Activated T-helper 9 cell treated with anti-CD3 and anti-CD28 coated beads, Interleukin-2, amount 50 U/mL, for 16 hours (primary cell): ENCODE measurements at places on chromosomes 16 and 17.

GRCh38 chr16:75732871-75733270 is 6.6 kb upstream of the CPHXL start:
- no peak for DNase-seq

GRCh38 chr16:19582050-19582831 is 26.7 kb downstream of the VPS35L start:
- no peak for DNase-seq

- DNase-seq: no peak
These were observed 17.2 kb downstream of the ADAM11 start for GRCh38 chr17:44775838-44776621.

GRCh38 chr17:45775576-45776011 is 8.5 kb upstream of the CRHR1 start:
- DNase-seq: no peak

GRCh38 chr17:47276868-47277267 is 23.2 kb downstream of the ITGB3 start:
- DNase-seq: no peak

- no peak for DNase-seq
These were observed 818.6 kb downstream of the KCNJ2 start for GRCh38 chr17:70987867-70988340.

GRCh38 chr17:64534187-64534586 is 27.4 kb downstream of the CEP95 start:
- no peak for DNase-seq

DNA sequence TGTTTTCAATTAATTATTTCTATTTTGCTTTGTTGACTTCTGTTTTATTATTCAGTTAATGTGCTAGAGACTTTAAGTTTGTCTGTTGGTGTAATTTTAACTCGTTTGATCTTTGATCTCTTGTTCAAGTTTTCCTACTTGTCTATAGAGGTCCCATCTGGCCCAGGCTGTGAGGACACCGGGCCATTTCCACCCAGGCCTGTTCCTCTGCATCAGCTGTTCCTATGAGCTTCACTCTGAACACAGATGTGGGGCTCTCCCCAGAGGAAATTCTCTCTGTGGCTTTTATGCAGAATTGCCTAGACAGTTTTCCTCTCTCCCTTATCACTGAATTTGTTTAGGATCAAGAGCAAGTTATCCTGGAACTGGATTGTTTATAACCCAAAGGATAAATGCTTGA is 44.7 kb downstream of the MYO18A start:
- DNase-seq: no peak

DNA sequence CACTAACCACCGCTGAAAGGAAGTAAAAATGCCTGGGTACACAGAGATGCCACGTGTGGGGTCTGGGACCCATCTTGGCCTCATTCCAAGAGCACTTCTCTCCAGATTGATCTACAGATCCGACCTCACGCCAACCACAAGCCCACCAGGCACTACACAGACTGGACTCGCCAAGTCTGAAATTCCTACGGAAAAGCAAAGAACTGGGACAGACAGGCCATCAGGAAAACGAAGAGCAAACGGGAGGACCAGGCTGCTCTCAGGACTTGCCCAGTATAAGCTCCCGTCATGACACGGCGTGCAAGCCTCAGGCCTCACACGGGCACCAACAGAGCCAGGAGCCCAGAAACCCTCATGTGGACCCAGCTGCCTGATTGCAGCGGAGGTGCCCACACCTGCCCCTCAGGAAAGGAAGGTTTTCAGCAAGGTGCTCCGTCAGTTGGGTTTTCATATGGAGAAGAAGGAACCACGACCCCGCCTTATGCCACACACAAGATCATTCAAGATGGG is 20.1 kb upstream of the C16orf95 start:
- no peak for DNase-seq

DNA sequence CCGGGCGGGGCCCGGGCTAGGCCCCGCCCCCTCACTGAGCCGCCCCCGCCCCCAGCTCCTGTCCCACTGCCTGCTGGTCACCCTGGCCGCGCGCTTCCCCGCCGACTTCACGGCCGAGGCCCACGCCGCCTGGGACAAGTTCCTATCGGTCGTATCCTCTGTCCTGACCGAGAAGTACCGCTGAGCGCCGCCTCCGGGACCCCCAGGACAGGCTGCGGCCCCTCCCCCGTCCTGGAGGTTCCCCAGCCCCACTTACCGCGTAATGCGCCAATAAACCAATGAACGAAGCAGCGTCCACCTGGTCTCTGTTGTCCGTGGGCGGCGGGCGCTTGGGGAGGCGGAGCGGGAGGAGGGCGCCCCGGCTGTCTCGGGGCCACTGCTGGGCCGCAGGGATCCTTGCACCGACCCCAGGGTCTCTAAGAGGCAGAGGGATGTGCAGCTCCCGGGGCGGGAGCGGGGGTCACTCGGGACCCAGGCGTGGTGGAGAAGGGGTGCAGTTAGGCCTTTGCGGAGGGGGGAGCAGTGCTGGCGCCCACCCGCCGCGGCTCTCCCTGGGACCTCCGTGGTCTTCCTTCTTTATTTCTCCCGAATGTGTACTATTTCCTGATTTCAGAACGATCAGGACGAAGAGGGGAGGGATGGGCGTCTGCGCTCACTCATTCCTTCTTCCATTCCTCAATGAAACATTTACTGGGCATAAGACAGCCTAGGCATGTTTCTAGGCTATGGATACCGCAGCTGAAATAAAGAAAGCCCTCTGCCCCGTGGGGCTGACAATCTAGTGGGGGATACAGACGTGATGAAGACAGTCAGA is 2.0 kb downstream of the HBZ start:
- DNase-seq: no peak

GRCh38 chr16:2024032-2024420 is 2.7 kb upstream of the NHERF2 start:
- DNase-seq: no peak

GRCh38 chr17:38900978-38901656 is 24.3 kb upstream of the LASP1NB start:
- no peak for DNase-seq

- DNase-seq: no peak
These were observed 132.1 kb downstream of the HS3ST4 start for GRCh38 chr16:25823891-25824290.

- DNase-seq: no peak
These were observed 1.7 kb downstream of the TMEM170A start for GRCh38 chr16:75462806-75463205.

- DNase-seq: no peak
These were observed 5.0 kb upstream of the CCL8 start for GRCh38 chr17:34314279-34314678.

DNA sequence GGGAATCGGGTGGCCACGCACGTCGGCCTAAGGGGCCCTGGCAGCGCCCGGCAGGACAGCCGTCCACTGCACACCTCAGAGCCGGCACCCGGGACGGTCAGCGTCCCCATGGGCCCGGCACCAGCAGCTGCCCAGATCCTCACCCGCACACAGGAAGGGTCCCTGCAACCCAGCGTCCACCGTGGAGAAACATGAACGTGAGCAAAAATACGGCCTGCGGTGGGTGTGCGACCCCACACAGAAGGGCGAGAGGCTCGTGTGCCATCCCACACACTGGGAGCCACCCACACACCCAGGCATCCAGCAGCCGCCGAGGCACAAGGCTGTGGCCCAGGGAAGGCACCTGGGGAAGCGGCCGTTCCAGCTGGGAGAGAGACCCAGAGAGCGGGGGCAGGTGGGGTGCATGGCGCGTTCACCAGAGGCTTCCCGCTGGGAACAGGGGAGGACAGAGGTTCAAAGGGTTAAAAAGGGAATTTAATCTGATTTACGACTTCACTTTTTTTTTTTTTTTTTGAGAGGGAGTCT is 6.4 kb downstream of the PIEZO1 start:
- DNase-seq: no peak

DNA sequence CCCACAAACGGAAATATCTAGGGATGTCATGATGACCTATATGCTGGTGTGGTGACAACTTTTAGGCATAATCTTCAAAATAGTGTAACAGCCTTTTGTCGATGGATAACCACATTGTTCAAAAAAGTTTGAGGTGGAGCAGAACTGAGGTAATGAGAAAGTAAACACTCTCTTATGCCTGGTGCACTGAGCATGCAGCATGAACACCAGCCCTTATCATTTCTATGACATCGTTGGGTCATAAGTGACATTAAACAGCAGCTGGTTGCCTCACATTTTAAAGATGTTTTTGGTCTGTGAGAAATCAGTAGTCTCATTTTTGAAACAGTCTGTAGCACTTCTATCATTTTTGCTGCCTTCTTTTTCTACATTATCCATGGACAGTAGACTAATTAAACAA is 1.8 kb downstream of the KRT23 start:
- no peak for DNase-seq

GRCh38 chr17:18157354-18157985 is 26.2 kb upstream of the ALKBH5 start:
- no peak for DNase-seq

- no peak for DNase-seq
These were observed 82.8 kb downstream of the METRNL start for GRCh38 chr17:83162035-83162745.

DNA sequence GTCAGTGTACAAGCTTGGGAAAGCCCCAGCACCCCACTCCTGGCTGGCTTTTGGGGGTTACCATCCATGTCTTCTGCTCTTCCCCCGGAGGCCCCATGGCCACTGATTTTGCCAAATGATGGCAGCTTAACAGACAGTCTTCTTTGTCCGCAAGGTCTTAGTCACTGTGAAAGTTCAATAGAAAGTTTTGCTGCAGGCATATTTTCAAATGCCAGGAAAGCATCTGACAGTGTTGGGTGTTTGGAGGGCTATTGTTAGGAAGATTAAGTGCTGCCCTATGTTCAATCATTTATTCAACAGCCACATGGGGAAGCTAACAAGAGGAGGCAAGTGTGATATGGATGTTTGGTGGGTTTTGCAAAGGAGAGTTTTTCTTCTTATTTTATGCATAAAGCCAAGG is 122.4 kb downstream of the TOX3 start:
- no peak for DNase-seq

- no peak for DNase-seq
These were observed 57.5 kb upstream of the ARHGAP44 start for GRCh38 chr17:12731839-12732238.

DNA sequence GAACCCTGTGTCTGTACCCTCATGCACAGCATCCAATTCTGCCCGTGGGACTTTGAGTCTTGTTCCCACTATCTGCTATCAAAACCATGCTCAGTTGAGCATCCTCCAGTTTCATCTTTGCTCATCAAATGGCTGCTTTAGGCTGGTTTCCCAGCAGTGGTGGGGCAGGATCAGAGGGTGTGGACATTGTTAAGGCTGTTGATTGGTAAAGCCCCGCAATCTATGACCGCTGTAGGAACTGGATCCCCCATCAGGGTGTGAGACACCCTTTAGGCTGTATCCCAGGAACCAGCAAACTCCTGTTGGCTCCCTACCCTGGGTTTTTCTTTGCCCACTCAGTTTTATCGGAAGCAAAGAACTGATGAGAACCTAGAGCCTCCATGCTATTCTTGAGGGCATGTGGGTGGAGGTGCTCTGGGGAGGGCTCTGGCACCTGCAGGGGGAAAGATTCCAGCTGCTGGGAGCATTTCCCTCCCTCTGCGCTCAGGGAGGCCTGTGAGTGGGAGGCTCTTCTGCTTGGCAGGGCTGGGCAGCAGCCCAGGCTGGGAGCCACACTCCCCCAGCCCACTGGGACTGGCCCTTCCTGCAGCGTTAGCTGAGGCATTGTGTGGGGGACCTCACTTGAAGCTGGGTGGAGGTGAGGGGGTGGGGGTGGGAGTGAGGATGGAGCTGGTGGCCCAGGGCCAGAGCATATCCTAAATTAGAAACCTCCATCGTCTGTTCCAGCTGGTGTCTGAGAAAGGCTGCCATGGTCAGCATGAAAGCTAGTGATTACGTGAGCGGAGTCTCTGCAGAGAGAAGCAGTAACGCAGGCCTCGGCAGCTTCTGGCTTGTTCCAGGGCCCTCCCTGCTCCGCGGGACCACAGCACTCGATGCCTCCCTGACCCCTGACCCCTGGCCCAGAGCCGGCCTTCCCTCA is 160.6 kb downstream of the IRF8 start:
- no peak for DNase-seq

GRCh38 chr16:5000573-5001001 is 33.1 kb downstream of the NAGPA start:
- DNase-seq: no peak

DNA sequence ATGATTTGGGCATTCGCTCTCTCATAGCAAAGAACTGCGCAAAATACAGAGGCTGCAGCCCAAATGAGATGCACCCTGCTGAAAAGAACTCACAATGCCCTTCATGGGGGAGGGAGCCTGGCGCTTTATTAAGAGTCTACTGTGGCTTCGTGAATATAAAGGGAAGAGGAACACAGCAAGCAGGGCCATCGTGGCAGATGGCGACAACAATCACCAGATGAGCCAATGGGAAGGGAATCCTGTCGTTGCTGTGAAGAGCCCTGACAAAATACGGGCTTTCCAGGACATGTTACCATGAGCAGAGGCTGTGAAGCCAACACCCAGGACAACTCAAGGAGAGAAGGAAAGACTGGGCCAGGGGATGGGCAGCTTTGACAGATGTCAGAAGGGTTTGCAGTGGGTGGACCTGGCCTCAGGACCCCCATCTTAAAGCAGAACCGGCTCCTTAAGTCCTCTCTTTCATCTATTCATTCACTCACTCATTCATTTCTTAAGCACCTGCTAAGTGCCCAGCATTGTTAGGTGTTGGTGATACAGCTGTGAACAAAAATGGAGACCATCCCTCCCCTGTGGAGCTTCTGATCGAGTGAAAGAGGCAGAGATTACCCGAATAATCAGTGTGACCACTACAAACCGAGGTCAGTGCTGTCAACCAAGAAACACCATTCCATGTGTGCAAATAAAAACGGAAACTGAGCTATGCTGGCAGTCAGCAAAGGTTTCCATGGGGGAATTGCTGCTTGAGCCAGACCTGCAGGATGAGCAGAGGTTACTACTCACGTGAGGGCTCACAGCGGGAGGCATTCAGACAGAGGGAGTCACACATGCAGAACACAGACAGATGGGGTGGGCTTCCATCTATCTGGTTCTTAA is 125.8 kb downstream of the DYNLRB2 start:
- DNase-seq: no peak

DNA sequence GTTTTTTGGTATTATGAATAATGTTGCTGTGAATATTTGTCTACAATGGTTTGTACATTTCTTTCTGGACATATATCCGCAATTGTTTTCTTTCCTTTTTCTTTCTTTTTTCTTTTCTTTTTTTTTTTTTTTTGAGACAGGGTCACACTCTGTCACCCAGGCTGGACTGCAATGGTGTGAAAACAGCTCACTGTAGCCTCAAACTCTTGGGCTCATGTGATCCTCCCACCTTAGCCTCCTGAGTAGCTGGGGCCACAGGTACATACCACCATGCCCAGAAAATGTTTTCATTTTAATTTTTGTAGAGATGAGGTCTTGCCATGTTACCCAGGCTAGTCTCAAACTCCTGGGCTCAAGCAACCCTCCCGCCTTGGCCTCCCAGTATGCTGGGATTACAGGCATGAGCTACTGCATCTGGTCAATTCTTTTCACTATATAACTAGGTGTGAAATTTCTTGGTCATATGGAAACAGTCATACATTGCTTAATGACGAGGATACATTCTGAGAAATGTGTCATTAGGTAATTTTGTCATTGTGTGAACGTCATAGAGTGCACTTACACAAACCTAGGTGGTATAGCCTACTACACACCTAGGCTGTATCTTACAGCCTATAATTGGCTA is 15.2 kb downstream of the IL21R start:
- DNase-seq: no peak
